ENCODE measurements at places on chromosomes 1 and 21. TPM values are rescaled to one million over a fixed set of nuclear protein-coding genes. Genes with fewer than 3 reads are reported as not detected.

PAPPA2 gene
- total RNA-seq = 2.3 TPM

BTBD19 gene
- total RNA-seq = 5.9 TPM

FOXE3 gene
- total RNA-seq = not detected

GRCh38 chr1:174656409-174657059, 208.8 kb downstream of the GPR52 start:
- no peak for DNase-seq

DNA sequence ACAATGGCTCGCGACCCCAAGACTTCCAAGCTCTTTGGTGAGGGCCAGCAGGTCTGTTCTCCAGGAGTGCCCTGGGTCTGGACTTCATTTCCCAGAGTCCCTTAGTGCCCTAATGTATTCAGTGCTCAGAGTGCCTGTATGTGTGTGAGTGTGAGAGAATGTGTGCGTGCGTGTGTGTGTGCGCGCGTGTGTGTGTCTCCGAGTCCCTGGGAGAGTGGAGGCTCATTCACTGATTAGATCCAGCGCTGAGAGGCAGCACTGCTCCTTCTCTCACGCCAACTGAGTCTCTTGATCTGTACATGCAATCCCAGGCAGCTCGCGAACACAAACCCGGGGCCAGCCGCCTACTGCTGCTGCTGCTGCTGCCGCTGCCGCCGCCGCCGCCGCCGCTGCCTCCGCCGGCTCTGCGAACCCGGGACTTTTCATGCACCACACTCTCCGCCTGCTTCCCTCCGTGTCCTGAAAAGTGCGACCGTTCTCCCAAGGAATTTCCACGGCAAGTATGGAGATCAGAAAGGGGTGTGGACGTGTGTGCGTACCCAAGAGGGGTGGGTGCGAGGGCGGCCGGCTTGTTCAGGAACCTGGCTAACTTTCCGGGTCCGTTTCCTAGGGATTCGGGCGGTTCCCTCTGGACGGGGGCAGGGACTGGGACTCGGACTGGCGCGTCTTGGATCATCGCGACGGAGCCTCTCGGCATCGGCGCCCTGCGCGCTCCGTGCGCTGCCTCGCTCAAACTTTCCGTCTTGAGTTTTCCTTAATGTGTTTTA, at the start of gene RNF220:
Gene RNF220 (plus strand): TSS at position 225 of the 767 bp plus-strand sequence.
- peak; percentile 78 for DNase-seq

GRCh38 chr1:113905435-113905861, 322 bp downstream of the DCLRE1B start:
- peak; percentile 22 for DNase-seq

GRCh38 chr21:32687643-32688345, 40.0 kb downstream of the SYNJ1 start:
- no peak for DNase-seq

- DNase-seq = no peak
Measured at GRCh38 chr21:46423546-46424038, 35.1 kb upstream of the DIP2A start.

- no peak for DNase-seq
Measured at GRCh38 chr1:109787211-109787844, 23.6 kb upstream of the EPS8L3 start.

Measured in glutamatergic neuron (in vitro differentiated cells).